ENCODE measurements at places on chromosomes 13 and 19.

- no peak for DNase-seq
Measured at GRCh38 chr19:5867201-5868136, 2.9 kb downstream of the FUT5 start.

- DNase-seq: no peak
Measured at GRCh38 chr19:42202290-42202880, 15.1 kb downstream of the DEDD2 start.

GRCh38 chr13:30312904-30313303 lies 5.6 kb upstream of the KATNAL1 start:
- no peak for DNase-seq

GRCh38 chr19:1343041-1343440 lies 40.7 kb upstream of the NDUFS7 start:
- no peak for DNase-seq

DNA sequence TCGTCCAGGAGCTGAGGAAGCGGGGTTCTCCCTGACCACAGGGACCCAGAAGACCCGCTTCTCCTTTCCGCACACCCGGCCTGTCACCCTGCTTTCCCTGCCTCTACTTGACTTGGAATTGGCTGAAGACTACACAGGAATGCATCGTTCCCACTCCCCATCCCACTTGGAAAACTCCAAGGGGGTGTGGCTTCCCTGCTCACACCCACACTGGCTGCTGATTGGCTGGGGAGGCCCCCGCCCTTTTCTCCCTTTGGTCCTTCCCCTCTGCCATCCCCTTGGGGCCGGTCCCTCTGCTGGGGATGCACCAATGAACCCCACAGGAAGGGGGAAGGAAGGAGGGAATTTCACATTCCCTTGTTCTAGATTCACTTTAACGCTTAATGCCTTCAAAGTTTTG lies 18.9 kb downstream of the VASP start:
- DNase-seq: no peak

- no peak for DNase-seq
Measured at GRCh38 chr19:34577531-34578101, 96.1 kb downstream of the WTIP start.
